ENCODE measurements at places on chromosomes 13 and 19.

GRCh38 chr13:33259296-33259695 is 26.3 kb downstream of the STARD13 start:
- DNase-seq, result no peak

- no peak for DNase-seq
Observed at GRCh38 chr13:45737571-45738017, 35.5 kb downstream of the CBY2 start.

GRCh38 chr13:114043421-114044053 is 69.7 kb upstream of the C13orf46 start:
- DNase-seq, result no peak

GRCh38 chr19:33953023-33953422 is 156.4 kb downstream of the KCTD15 start:
- no peak for DNase-seq

- no peak for DNase-seq
Observed at GRCh38 chr13:51778392-51778791, 25.6 kb downstream of the DHRS12 start.

DNA sequence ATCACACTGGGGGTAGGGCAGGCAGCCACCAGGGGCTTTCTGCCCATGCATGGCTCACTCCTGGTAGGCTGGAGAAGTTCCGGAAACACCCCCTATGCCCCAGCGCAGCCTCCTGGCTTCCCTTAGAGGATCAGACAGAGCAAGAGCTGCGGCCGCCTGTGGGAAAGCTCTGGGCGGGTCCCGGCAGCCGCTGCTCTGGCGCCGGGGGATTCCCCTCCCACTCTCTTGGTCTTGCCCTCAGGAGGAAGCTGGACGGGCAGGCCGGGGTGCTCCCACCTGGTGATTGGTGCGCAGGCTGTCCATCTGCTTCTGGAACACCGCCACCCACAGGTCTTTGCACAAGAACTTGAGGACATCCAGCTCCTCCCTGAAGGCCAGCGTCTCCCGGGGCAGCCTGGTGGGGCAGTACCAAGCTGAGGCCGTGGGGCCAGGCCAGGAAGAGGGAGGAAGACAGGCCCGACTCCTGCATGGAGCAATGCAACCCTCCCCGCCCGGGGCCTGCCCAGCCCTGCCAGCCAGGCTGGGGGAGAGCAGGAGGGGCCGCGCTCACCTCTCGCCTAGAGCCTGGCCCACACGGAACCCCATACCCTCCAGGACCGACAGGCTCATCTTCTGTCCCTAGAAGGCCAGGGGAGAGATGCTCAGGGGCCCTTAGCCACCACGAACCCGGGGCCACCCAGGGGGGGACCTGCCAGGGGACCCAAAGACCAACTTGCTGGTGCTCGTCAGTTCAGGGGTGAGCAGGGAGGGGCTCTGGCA is 4.0 kb upstream of the NKPD1 start:
- no peak for DNase-seq

DNA sequence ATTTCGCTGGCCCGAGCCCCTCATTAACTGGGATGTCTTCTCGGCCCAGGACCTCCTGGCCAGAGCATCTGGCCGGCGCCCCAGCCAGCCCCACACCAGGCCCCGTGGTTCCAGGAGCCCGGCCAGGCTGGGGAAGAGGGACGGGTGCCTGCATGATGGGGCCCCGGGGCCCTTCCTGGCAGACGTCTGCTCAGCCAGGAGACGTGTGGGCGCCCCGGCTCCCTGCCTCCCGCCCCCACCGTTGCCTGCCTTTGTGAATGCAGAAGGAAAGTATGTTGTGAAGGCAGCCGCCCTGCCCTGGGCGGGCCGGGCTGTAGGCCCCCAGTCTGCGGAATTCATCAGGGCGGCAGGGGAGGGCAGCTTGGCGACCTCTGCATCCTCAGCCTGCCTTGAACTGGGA is 4.4 kb upstream of the COMP start:
- DNase-seq, result no peak

- DNase-seq, result no peak
Observed at GRCh38 chr13:95100525-95101433, 200.5 kb downstream of the ABCC4 start.

GRCh38 chr19:29680447-29680846 is 15.2 kb downstream of the PLEKHF1 start:
- DNase-seq, result no peak

DNA sequence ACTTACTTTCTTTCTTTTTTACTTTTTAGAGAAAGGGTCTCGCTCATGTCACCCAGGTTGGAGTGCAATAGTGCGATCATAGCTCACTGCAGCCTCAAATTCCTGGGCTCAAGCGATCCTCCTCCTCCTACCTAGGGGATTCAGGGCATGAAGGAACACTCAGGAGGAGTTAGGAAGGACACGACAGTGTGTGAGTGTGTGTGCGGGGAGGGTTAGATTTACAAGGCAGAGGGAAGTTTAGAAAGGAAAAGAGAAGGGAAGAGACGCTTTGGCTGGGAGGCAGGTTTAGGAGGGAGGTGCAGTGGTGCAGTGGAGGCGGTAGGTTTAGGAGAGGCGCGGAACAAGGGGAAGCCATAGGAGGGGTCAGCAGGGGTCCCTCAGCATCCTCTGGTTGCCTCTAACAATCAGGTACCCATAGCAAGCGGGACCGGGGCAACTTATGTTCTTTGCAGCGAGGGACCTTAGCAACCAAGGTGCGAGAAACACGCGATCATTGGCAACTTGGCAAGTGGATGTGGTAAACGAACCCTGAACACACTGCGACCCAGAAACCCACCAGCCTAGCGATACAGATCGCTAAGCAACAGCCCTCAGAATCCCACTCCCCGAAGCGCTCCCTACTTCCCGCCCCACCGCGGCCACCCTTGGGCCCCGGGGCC is 501 bp downstream of the SIRT2 start:
- DNase-seq, result no peak

GRCh38 chr13:112679381-112679780 is 10.5 kb upstream of the ATP11A start:
- DNase-seq, result no peak

GRCh38 chr13:42272115-42272803 is at the start of gene AKAP11:
TSS of gene AKAP11 (plus strand) at chr13:42272152. CDS start at chr13:42286349, 14,197 bp downstream.
- no peak for DNase-seq

- no peak for DNase-seq
Observed at GRCh38 chr13:101265934-101266333, 150.4 kb downstream of the NALCN start.

DNA sequence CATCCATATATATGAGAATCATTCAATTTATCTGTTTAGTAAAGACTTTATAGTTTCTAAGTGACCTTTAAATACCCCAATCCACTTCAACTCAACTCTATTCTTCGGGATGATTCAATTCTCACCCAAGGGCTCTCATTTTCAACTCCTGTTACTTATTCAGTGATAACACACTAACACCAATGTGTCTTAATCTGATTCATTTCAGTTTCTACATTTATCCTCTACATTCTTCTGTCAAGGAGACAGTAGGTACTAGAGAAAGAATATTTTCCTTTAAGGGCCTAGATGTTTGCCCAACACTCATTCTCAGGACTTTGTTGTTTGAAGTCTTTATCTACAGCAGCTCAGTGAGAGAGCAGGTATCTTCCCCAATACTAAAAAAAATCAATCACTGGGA is 7.1 kb downstream of the ARGLU1 start:
- no peak for DNase-seq

GRCh38 chr13:45847554-45848224 is 3.9 kb downstream of the SIAH3 start:
- DNase-seq, result no peak

GRCh38 chr13:60312851-60313505 is 84.0 kb upstream of the TDRD3 start:
- no peak for DNase-seq

DNA sequence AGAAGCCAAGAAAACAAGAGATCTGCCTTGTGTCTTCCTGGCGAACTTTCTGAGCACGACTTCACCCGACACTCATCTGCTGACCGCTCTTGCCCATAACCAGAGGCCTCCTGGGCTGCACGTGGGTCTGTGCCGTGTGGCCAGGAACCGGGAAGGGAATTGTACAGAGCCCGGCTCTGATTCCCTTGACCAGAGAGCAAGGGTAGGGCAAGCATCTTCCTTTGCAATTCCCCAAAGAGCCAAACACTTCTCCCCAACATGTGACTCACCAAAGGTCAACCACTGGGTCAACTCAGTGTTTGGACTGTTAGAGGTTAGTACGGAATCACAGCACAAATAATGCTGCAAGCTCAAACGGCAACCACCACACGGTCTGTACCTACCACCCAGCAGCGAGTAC is 48.9 kb downstream of the KLF2 start:
- DNase-seq, result no peak

DNA sequence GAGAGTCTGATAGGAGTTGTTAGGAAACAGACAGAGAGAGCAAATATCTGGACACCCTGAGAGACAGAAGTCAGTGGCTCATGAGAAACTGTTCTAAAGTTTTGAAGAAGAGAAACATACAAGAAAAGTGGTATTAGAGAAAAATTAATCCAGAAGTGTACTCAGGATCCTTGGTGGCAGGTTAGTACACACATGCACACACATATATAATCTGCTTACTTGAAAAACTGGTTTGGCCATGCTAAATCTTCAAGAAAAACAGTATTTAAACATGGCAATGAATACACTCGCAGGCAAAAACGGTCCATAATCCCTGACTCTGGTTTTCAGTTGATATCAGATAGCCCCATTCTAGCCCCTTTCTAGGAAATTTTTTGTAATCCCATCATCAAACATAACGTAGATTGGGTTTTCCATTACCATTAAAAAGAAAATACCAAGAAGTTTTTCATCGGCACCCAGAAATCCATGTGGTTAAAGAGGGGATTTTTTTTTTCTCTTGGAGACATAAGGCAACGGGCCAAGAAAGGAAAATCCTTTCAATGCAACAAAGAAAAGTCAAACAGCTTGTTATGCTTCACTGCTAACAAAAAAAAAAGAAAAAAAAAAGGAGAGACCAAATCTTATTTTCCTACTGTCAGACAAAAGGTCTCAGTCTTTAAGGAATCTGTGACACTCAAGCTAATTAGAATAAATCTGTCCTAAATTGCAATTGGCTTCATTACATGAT is 178.0 kb upstream of the MIR17HG start:
- DNase-seq, result no peak

DNA sequence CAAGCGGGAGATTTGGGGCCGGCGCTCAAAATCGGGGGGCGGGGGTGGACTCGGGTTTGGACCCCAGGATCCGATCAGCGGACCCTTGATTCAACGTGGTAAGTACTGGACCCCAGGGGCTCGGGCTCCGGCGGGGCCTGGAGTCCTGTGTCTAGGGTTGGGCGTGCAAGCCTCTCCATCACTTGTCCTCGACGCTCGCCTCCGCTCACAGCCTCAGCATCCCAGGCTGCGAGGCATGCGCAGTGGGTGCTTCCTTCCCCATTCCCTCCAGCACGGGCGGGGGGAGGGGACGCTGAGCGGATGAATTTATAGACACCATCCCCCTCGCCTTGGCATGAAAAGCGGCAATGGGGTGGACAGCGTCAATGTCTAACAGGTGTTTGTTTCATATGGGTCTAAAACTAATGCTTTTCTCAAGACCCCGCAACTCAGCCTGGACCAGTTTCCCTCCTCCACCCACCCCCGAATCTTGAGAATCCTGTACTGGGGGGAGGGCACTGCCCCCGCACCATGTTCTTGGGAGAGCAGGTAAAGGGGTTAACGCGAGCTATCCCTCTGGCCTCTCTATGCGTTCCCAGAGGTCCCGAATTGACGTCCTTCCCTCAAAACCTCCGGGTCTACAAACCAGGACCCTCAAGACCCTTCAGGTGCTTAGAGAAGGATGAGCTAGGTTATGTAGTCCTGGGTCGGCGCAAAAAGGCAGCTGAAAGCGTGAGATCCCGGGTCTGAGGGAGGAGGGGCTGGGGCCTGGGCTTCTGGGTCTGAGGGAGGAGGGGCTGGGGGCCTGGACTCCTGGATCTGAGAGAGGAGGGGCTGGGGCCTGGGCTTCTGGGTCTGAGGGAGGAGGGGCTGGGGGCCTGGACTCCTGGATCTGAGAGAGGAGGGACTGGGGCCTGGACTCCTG is 579 bp downstream of the CPT1C start:
- peak; percentile 90 for DNase-seq

- DNase-seq, result no peak
Observed at GRCh38 chr13:95948656-95949055, 104.5 kb downstream of the UGGT2 start.

DNA sequence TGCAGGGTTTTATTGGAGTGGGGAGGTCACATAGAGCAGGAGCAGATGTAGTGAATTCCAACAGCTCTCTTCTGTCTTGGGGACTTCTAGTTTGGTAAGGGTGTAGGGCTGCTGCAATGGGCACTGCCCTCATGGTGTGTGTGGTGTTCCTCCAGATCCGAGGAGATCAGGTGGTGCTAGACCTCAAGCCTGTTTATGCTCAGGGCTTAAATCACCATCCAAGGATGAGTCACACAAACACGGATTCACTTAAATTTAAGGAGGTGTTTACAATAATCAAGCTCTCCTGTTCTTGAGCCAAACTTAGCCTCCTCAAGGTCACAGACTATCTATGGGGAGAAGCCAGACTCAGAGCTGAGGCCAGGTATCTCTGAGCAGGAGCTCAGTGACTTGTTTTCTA is 23.0 kb downstream of the HS6ST3 start:
- no peak for DNase-seq

Data from NCI-H1436 (cell line).